ENCODE measurements at places on chromosomes 7 and 10.
A peak's percentile ranks its signal among the peaks of the same experiment; 100 is the strongest.

DNA sequence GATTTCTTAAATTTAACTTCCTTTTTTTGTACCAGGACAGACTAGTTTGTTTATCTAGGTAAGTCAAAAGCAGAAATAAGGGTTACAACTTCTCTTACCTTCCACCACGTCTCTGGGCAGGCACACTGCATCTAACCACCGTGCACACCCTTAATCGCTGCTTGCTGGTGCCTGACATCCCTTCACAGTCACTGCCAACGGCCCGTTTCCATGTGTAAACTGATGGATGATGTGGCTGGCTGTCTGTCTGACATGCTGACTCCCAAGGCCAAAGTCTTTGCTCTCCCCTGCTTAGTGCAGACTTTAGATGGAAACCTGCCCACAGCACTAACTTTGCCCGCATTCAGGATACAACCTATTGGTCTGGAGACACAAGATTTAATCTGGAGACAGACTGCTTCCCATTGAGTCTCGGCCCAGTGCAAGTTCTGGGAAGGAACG lies 1.1 kb downstream of the TMEM273 start:
- DNase-seq = no peak

DNA sequence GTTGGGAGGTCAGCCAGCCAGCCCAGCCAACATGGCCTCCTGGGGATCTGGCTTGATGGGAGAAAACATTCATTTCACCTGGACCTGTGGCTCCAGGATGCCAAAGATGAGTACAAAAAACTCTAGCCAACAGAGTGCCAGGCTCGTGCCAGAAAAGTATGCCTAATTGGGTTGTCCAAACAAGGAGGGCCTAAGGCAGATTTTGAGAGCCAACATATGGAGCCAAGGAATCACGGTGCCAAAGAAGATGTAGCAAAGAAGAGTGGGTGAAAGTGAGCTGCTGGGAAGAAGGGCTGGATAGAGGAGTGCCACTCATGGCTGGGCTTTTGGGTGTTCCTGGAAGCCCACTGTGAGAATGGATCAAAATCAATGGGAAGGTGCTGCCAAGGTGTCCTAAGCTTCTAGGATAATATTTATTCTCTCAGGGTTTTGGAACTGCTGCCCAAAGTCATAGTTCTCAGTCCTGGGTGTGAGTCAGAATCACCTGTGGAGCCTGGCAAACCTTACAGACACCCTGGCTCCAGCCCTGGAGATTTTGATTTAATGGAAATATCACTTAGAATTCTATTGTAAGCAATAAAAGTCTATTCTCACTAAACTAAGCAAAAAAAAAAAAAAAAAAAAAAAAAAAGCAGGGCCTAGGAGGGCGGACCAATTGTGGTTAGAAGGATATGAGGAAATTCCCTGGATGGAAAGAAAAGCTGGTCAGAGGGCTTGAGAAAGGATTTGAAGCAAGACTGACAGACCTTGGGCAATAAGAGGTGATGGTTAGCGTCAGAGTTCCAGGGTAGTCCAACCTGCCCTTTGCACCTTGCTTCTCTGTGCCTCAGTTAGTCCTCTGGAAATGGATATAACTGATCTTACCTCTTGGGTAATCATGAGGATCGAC lies 182.2 kb upstream of the PRR15 start:
- no peak for DNase-seq

DNA sequence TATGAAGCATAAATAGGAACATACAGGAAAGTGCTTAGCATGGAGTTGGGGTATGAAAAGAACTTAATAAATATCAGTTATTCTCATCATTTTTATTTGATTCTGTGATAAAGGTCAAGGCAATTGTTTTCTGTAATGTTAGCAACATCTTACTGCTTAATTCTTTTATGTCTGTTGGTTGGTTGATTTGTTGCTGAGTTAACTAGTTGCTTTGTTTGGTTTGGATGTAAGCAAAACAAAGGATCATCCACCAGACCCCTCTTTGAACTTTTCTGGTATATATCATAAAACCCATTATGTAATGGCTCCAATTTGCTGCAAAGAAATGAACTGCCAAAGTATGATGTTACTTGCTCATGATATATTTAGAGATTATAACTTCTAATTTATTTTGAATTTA lies 44.5 kb downstream of the CH25H start:
- no peak for DNase-seq

- no peak for DNase-seq
Measured at GRCh38 chr10:6128087-6128486, 39.3 kb downstream of the RBM17 start.

DNA sequence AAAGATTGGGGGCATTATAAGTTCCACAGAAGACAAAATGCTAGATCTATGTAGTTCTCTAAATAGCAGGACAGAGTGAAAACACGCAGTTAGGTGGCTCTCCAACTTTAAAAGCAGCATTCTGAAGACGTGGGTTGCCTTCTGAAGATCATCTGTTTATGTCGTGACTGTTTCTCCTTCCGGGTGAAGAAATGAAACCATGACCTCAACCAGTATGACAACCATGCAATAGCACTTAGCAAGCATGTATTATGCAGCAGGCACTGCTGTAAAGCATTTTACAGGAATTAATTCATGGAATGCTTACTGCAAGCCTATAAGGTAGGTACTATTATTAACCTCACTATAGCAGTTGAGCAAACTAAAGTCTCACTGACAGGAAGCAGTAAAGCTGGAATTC lies 125.2 kb downstream of the SLC25A13 start:
- DNase-seq = no peak

- DNase-seq = no peak
Measured at GRCh38 chr10:79984851-79985250, 35.9 kb upstream of the SFTPD start.

DNA sequence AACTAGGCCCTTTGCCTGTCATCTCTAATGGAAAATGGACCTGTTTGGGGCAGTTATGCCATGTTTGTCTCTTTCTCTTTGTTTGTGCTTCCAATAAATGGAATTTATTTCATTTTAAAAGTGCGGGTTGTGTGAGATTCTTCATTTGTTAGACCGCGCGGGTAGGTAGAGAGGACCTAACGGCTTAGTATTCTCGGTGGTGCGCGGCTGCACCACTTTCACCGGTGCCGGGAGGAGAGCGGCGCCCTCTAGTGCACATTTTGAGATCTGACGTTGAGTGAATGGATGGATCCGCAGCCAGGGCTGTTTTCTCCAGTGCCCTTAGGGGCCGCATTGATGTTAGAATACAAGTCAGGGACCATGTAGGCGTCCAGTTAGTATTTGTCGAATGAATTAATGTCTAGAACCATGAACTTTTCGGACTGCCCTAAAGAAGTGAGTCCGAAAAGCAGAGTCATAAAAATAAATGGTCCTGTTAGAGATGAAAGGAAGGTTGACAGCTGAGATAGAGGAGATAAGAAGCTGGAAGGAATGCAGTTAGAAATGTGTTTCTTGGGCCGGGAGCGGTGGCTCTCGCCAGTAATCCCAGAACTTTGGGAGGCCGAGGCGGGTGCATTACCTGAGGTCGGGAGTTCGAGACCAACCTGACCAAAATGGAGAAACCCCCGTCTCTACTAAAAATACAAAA lies 29.3 kb upstream of the GIMAP8 start:
- peak; percentile 83 for DNase-seq
